CD4-positive, alpha-beta T cell treated with Interleukin-6 for 4 hours (primary cell): ENCODE measurements at places on chromosomes 2 and 18.

- DNase-seq = no peak
Measured at GRCh38 chr2:66490588-66491001, 55.7 kb downstream of the MEIS1 start.

DNA sequence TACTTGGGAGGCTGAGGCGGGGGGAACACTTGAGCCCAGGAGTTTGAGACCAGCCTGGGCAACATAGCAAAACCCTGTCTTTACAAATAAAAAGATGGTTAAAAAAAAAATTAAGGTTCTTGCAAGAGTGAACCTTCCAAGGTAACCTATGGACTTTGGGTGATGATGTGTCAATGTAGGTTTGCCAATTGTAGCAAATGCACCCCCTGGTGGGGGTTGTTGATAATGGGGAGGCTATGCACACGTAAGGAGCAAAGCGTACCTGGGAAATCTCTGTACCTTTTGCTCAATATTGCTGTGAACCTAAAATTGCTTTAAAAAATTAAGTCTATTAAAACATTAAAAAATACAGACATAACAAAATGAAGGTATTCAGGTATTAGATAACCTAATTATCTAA lies 70.4 kb downstream of the CWC22 start:
- peak; percentile 14 for DNase-seq

- no peak for DNase-seq
Measured at GRCh38 chr2:138432971-138433370, 68.6 kb upstream of the SPOPL start.

- no peak for DNase-seq
Measured at GRCh38 chr2:84556190-84556589, 39.9 kb downstream of the DNAH6 start.

GRCh38 chr2:173311844-173312606 lies 42.6 kb upstream of the CDCA7 start:
- no peak for DNase-seq

- DNase-seq = no peak
Measured at GRCh38 chr2:218149848-218150440, 16.8 kb downstream of the CXCR1 start.

GRCh38 chr2:51997571-51997970 lies 965.6 kb upstream of the NRXN1 start:
- no peak for DNase-seq

DNA sequence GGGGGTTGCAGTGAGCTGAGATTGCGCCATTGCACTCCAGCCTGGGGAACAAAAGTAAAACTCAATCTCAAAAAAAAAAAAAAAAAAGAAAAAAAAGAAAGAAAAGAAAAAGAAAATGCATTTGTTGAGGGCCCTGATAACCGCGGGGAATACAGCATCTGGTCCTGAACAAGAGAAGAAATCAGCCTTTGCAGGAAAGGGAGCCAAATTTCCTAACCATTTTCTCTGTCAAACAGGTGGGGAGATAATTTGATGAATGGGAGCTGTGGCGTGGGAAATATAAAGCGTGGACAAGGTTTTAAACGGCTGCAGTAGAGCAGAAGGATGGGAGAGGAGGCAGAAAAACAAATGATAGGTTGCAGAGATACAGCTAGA lies 864 bp downstream of the E2F6 start:
- DNase-seq = no peak

GRCh38 chr2:159946326-159946999 lies 116.0 kb downstream of the PLA2R1 start:
- no peak for DNase-seq

- DNase-seq = no peak
Measured at GRCh38 chr18:25834061-25834460, 256.4 kb downstream of the SS18 start.

DNA sequence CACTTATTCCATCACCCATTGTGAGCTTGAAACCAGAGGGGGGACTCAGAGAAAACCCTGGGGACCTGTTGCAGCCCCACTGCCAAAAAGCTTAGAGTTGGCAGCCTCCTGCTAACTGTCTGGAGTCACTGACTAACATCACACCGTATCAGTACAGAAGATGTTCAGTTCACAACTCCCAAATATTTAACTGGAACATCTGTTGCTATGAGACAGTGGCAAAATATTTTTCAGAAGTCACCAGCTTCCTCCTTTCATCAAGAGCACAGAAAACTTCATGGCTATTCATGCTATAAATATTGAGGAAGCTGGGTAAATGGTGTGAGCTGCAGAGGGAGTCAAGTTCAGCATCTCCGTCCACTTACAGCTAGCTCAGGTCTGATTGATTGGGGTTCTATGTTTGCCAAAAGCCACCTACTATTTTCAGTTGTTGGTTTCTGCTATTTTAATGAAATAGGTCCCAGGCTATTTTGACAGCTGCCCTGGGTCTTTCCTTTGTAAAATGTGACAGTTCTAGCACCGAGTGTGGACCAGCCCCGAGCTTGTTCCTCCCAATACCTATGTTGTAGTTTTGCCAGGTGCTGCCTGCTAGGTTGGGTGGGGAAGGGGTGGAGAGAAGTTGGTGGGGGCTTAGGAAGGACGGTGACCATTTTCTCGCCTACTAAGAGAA lies 9.8 kb downstream of the TUBB6 start:
- no peak for DNase-seq

- no peak for DNase-seq
Measured at GRCh38 chr2:200335657-200336056, 29.2 kb downstream of the SPATS2L start.

GRCh38 chr2:224570328-224570993 lies 14.7 kb downstream of the CUL3 start:
- no peak for DNase-seq

- DNase-seq = peak; percentile 26
Measured at GRCh38 chr2:233928594-233929351, 11.6 kb downstream of the TRPM8 start.

DNA sequence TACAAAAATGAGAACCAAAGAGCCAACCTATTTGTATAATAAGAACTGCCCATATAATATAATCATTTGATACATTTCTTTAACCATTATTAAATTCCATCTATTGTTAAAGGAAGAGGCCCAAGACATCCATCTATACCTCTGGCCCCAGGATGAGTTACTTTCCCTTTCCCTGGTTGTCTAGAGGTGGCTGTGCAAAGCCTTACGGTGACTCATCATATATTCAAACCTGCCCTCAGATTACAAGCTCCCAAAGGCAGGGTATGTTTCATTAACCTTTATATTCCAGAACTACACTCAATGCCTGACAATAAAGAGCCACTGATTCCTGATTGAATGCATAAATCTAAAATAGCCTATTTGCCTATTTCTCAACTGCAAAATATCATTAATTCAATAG lies 105.8 kb upstream of the PID1 start:
- DNase-seq = no peak

GRCh38 chr2:64989982-64990614 lies 899 bp downstream of the SLC1A4 start:
- DNase-seq = no peak

- DNase-seq = no peak
Measured at GRCh38 chr18:58373481-58373880, 255.4 kb downstream of the ALPK2 start.

- DNase-seq = no peak
Measured at GRCh38 chr2:38502107-38502506, 100.6 kb downstream of the HNRNPLL start.

- no peak for DNase-seq
Measured at GRCh38 chr18:59904011-59904601, 4.3 kb downstream of the PMAIP1 start.

DNA sequence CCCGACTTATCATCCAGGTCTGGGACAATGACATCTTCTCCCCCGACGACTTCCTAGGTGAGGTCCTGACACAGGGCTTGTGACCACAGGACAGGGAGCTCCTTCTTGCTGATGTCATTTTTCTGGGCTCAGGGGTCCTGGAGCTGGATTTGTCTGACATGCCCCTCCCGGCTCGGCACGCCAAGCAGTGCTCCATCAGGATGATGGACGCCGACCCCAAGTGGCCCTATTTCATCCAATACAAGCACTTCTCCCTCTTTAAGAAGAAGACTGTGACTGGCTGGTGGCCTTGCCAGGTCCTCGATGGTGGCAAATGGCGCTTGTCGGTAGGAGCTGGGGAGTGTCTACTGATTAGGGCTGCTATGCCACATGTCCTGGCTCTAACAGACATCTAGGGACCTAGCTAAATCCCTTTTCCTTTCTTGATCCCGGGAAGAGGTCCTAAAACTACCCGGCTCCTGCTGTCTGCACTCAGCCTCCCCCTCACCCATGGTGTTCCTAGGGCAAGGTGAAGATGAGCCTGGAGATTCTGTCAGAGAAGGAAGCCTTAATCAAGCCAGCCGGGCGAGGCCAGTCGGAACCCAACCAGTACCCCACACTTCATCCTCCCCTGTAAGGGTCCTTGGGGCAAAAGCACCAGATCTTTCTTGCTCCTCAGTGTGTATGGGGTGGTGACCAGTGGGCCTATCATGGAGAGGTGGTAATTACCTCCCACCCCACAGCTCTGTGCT lies 36.7 kb downstream of the LMAN2L start:
- no peak for DNase-seq

- no peak for DNase-seq
Measured at GRCh38 chr18:26008619-26009018, 81.8 kb downstream of the SS18 start.

DNA sequence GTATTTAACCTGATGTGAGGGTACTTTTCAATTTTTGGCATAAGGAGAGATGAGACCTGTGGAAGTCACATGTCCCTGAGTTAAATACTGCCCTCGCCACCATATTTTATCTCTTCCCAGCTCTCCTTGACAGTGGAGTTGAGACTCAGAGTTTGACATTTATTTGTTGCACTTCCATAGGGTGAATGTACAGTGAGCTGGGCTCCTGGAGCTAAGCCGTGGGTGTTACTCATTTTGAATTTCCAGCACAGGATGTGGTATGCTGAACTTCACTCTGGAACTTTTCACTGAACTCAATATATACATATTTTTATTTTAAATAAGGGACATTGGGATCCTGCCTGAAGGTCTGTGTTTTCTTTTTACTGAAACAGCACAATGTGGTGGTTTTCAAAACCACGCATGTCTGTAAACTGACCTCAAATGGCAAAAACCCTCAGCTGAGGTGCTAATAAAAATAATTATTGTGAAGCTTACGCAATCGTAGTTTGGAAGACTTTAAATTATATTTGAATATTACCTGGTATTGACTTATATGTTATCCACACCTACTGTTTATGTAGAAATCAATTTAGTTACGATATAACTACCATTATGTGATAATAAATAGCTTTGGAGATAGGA lies 12.1 kb downstream of the RNF144A start:
- no peak for DNase-seq

DNA sequence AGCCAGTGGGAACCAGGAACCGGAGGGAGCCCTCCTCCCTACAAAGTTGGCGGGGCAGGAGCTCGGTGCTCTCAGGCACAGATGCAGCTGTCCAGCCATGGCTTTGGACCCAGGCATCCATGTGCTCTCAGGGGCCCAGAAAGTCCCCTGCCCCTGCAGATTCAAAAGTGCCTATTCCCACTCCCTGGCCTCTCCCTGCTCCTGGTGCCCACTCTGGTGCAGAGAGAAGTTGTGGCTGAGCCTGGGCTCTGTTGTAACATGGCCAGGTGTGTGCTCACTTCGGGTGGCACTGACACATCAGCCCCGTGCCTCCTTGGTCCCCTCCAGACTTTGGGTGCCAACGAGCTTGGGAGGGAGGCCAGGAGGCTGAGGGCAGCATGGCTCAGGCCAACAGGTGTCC lies 315.8 kb upstream of the KYNU start:
- no peak for DNase-seq

DNA sequence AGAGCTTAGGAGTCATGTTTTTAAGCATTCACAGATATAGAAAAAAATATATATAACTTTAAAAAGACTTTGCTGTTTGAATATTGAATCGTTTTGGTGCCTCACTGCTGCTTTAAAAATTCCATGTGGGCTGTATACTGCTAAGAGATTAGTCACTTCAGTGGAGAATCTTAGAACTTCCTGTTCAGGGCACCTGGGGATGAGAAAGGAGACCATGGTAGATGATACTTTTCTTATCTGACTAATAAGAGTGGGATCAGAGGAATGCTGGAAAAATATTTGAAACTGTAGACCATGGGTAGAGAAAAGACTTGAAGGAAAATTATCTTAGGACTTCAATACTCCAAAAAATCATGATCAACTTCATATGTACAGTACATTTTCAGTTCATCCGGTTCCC lies 442.2 kb upstream of the SETBP1 start:
- no peak for DNase-seq

- no peak for DNase-seq
Measured at GRCh38 chr2:70472221-70472890, 81.3 kb downstream of the TGFA start.

DNA sequence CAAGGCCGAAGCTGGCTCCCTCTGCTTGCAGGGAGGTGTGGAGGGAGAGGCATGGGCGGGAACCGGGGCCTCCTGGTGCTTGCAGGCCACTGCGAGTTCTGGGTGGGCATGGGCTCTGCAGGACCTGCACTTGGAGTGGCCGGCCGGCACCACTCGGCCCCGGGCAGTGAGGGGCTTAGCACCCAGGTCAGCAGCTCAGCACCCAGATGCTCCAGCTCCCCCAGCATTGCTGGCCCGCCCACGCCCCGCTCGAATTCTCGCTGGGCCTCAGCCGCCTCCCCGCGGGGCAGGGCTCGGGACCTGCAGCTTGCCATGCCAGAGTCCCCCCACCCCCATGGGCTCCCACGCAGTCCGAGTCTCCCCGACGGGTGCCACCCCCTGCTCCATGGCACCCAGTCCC lies 176.2 kb upstream of the FAM98A start:
- no peak for DNase-seq

- DNase-seq = no peak
Measured at GRCh38 chr18:49874238-49874637, 60.9 kb upstream of the ACAA2 start.
